Activated CD8-positive, alpha-beta memory T cell treated with anti-CD3 and anti-CD28 coated beads for 4 hours (primary cell): ENCODE measurements at places on chromosomes 2 and 18.

- no peak for DNase-seq
Measured at GRCh38 chr2:73852020-73852419, 23.3 kb downstream of the STAMBP start.

- no peak for DNase-seq
Measured at GRCh38 chr2:1632002-1632348, 112.3 kb downstream of the PXDN start.

DNA sequence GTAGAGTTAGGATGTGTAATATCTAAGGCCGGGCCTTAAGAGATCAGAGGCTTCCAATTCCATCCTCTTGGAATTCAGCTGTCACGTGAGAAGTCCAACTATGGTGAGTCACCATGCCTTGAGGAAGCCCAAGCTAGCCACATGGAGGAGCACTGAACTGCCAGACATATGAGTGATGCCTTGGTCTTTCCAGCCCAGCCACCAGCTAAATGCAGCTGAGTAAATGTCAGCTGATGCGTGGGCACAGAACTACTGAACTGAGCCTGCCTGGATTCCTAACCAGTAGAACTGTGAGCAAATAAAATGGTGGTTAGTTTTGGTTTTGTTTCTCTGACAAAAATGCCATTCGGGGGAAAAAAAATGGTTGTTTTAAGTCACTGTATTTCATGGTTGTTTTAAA is 153.7 kb upstream of the SERTAD2 start:
- DNase-seq, result peak; percentile 23

- DNase-seq, result no peak
Measured at GRCh38 chr2:189821953-189822748, 37.9 kb downstream of the PMS1 start.

GRCh38 chr2:100196786-100197494 is 54.5 kb upstream of the AFF3 start:
- no peak for DNase-seq

DNA sequence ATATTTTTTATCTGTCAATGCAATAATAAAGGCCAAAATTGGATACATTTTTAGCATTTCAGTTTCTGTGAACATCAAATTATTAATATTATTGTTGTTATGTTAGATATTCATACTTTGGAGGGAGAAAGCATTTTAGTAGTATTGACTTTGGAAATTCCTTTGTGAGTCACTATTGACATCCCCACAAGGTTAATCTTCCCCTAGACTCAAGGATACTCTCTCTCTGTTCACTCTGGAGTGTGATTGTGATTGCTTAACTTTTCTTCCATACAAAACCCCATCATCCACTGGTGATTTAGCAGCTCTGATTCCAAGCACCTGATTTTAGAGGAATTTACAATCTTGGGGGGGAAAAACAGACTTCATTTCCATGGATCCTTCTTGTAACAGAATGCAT is 352.0 kb downstream of the THSD7B start:
- DNase-seq, result no peak

- no peak for DNase-seq
Measured at GRCh38 chr2:37250869-37251740, 19.6 kb downstream of the NDUFAF7 start.

DNA sequence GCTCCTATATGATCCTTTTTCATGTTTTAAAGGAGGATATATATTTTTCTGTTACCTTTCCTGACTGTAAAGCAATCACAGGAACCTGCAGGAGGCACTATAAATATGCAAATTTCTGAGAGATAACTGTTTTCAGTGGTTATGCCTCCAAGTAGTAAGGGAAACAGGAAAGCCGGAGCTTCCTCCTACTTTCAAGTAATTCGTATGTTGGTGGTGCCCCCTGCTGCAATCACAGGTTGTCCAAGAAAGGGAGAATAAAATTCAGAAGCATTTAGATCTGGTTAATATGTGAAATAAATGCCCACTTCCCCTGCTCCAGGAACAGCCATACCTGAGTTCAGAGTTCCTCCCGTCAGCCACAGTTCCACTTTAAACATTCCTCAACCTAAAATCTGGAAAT is 12.0 kb upstream of the BCL11A start:
- DNase-seq, result no peak
